ENCODE measurements at places on chromosomes 3 and 15. TPM values are rescaled to one million over a fixed set of nuclear protein-coding genes. Genes with fewer than 3 reads are reported as not detected.
A peak's percentile ranks its signal among the peaks of the same experiment; 100 is the strongest.

- no peak for DNase-seq
These were observed 142.9 kb downstream of the ADAM10 start for GRCh38 chr15:58606577-58607080.

DNA sequence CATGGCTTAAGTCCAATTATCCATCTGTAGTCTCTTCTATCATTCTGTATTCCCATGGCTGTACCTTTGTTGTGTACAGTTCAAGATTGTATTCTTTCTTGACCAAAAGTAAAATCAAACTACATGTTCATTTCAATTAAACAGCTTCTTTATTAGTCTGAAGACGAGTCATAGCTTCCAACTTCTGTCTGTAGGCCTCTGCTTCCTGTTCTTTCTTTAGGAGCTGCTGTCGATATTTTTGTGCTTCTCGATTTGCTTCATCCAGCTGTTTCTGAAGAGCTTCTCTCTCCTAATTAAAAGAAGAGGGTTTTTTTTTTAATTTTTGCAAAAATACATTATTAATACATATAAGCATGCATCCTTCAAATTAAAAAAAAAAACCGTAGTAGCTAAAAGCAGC is 13.0 kb upstream of the HDC start:
- DNase-seq: no peak

The CGNL1 gene
- 17.9 TPM for total RNA-seq

The FAM107A gene
- 0.20 TPM for total RNA-seq

DNA sequence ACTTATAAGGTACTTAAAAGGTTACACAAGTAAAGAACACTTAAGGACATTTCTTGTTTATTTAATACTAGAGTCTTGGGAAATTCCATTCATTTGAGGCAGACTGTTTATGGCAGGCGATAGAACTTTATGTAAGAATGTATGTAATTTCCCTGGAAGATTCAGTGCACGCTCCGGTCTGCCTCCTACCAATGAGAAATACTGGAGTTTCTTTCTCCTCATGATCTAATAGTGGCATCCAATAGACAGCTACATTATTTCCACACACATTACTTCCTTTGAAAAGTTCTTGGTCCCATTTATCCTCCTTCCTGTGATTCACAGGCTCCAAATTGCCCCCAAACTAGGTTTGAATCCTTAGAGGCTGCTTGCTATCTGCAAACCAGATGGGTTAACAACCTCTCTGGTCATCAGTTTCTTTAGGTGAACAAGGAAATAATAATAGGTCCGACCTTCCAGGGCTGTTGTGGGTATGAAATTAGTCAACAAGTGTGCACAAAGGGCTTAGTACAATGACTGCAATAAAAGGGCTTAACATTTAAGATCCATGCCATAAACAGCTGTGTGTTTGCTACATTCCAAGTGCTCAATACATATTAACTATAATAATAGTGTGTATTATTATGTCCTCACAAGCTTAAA is 30.7 kb downstream of the EIF4E3 start:
- peak; percentile 72 for DNase-seq

DNA sequence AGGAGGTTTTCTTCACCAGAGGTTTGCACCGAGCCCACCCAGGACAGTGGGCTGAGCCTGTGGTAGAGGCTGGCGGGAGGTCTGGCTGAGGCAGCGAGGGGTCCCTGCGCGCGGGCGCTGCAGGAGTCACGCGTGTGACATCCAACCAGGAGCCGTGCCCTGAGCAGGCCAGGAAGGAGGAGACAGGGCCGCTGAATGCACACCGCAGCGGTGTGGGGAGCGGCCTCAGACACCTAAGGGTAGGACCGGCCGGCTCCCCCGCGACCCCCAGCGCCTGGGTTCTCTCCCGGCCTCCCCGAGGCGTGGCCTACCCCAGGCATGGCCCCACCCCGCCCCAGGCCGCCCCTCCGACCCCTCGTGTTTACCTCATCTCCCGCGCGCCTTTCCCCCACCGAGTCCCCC is 412 bp downstream of the SLC41A3 start:
- no peak for DNase-seq

DNA sequence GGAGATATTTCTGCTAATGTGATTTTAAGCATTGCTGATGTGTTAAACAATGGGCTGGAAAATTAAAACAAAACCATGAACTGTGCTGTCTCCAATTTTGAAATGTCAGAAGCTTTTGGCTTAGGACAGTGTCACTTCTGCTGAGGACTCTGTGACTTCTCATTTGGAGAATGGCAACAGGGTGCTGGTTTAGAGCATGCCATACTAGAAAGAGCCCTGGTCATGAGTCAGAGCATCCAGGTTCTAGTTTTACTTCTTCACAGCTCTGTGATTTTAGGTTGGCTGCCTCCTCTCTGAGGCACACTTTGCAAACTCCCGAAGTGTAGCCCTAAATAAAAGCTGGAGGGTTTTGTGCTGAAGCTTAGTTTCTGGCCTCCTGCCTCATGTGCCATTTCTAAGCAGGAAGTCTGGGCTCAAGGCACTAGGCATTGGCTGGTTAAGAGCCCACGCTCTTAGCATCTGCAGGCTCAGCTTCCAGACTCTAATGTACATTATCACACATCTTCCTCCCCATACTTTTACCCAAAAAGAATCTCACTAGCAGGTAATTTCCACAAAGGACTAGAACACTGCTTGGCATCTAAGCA is 193.8 kb downstream of the CNTN3 start:
- no peak for DNase-seq

GRCh38 chr15:78540871-78541743 is 863 bp downstream of the PSMA4 start:
- no peak for DNase-seq

Data from lung microvascular endothelial cell (primary cell).